Endodermal cell (in vitro differentiated cells): ENCODE measurements at places on chromosomes 5 and 9. TPM values are rescaled to one million over a fixed set of nuclear protein-coding genes. Genes with fewer than 3 reads are reported as not detected.

The LCN1 gene
- total RNA-seq: not detected in 2 replicates

DNA sequence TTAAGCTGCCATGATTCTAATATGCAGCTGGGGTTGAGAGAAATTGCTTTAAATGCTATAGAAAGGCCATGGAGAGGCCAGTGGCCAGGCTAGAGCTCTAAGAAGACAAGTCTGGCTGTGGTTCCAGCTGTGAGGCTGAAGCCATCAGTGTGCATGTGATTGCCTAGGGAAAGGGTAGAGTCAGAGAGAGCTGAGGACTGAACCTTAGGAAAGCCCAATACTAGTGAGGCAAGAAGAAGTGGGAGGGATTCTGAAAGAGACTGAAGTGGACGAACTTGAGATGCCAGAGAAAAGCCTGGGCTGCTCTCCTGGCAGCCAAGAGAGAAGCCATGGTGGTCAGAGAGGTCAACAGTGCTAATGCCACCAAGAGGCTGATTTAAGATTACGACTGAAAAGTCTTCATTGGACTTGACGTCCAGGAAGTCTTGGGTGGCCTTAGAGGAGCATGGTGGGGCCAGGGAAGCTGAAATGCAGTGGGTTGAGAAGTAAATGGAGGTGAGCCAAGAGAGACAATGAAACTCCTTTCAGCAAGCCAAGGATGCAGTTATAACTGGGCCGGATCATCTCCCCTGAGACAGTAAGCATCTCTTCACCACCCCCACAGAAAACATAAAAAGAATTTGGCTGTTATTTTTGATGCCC lies 133.2 kb downstream of the TMEM174 start:
- H3K27me3 ChIP-seq: peaks cover 100% of the 10 kb centered on the region
- no peak for DNase-seq
- H3K27ac ChIP-seq: no peak overlapping the region
- H3K36me3 ChIP-seq: no peaks in the 10 kb centered on the region
- H3K4me1 ChIP-seq: no peaks in the 10 kb centered on the region
- no peak overlapping the region for H3K4me3 ChIP-seq

GRCh38 chr5:53480416-53481158 lies at the start of gene FST:
TSS of gene FST (plus strand) at chr5:53480629. CDS start at chr5:53480792, 163 bp downstream.
- peaks cover 36% of the 10 kb centered on the region for H3K36me3 ChIP-seq
- H3K27ac ChIP-seq: peak within 1 kb of the TSS; percentile 97
- no peaks in the 10 kb centered on the region for H3K27me3 ChIP-seq
- H3K4me3 ChIP-seq: peak within 1 kb of the TSS; percentile 99
- DNase-seq: peak; percentile 83

The CDKN2B gene
- total RNA-seq: 4.5 and 7.0 TPM in 2 replicates

DNA sequence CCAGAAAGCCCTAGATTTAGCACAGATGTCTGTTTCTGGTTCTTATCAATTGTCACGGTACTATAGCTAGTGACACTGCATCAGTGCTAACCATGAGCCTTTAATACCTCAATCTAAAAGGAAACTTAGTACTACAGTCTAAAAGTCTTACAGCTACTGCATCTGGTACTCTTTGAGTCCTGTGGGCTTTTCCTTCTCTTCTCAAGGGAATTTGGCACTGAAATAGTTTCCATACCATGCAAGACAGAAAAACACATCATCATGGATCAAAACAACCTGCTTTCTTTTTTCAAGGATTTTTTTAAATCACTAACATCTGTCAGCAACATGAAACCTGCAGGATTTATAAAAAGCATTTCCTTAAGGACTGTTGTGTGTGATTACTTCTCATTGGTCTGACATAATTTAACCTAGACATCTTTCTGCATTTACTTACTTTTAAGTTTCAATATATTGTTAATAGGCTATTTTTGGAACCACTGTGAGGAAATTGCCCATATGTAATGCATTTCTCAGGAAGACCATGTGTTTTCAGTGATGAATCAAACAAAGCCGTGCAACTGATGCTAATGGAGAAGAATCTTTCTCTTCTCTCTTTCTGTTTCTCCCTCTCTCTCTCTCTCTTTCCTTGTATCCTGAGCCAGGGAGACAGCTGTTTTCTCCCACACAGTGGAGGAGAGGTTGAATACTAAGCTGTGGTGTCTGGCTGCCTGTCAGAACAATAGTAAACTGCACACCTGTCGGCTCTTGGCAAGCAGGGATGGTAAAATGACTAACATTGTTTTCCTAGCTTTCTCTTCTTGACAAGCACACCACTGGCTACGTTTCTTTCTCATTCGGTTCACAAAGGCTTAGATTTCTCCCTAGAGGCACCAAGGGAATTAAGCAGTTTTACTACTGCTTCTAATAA lies 273.4 kb downstream of the CSNK1G3 start:
- H3K36me3 ChIP-seq: no peaks in the 10 kb centered on the region
- no peak for DNase-seq
- H3K4me3 ChIP-seq: no peak overlapping the region
- peak overlapping the region; percentile 41 for H3K27ac ChIP-seq

DNA sequence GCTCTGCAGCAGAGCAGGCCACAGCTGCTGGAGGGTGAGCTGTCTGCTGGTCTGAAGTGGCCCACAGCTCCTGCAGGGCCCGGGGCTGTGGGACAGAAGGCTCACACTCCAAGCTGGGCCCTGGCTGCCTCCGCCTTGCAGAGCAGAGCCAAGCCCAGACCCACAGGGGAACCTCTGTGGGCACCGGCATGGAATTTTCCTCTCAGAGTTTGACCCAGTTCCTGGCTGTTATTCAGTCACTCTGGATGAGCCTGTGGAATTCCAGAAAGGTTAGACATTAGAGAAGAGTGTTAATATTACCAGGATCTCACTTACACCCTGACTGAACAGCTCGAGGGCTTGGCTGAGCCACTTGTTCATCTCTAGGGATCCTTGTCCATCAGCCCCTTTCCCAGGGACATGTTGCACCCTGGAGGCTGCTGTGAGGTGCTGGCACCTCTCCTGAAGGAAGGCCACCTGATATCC lies 17.5 kb downstream of the IL9 start:
- no peak for DNase-seq
- H3K4me1 ChIP-seq: peaks cover 17% of the 10 kb centered on the region
- H3K27ac ChIP-seq: no peak overlapping the region
- H3K4me3 ChIP-seq: no peak overlapping the region
- no peaks in the 10 kb centered on the region for H3K27me3 ChIP-seq

DNA sequence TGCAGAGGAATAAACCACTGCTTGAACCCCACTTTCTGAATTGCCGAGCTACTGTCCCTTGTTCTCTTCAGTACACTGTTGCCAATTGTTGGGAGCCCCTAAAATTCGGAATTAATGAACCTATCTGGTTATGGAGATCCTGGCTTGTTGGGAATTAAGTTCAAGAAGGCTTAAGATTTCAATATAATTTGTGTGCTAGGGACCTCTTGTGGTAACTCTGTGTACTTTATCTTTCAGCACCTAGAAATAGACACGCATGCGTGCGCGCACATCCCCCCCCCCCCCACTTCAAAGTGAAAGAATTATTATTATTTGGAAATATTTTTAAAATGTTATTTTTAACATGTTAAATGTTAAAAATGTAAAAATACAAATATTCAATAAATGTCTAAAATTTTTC lies 53.3 kb upstream of the FAM169A start:
- no peak overlapping the region for H3K27ac ChIP-seq
- H3K4me3 ChIP-seq: no peak overlapping the region
- H3K4me1 ChIP-seq: no peaks in the 10 kb centered on the region
- no peaks in the 10 kb centered on the region for H3K27me3 ChIP-seq
- peak; percentile 55 for DNase-seq
- H3K36me3 ChIP-seq: no peaks in the 10 kb centered on the region

The ESM1 gene
- total RNA-seq: not detected in 3 replicates

GRCh38 chr9:20788526-20789451 lies 104.7 kb downstream of the FOCAD start:
- no peak for DNase-seq
- H3K4me1 ChIP-seq: peaks cover 13% of the 10 kb centered on the region
- no peak overlapping the region for H3K4me3 ChIP-seq
- no peaks in the 10 kb centered on the region for H3K27me3 ChIP-seq

The KIF2A gene
- total RNA-seq: 54.8 to 74.6 TPM (median 73.5 TPM) in 3 replicates

DNA sequence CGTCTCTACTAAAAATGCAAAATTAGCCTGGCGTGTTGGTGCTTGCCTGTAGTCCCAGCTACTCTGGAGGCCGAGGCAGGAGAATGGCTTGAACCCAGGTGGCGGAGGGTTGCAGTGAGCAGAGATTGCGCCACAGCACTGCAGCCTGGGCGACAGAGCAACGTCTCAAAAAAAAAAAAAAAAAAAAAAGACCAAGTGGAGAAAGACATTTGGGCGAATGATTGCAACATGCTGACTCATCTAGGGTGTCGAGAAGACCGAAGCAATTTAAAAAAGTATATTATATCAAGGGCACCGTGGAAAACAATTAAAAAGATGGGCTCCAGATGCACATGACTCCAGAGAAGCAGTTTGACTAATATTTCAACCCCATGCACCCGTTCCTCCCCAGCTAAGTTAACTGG lies 9.2 kb downstream of the KLF4 start:
- H3K27ac ChIP-seq: no peak overlapping the region
- no peaks in the 10 kb centered on the region for H3K36me3 ChIP-seq
- no peak overlapping the region for H3K4me3 ChIP-seq
- no peaks in the 10 kb centered on the region for H3K4me1 ChIP-seq
- peaks cover 6% of the 10 kb centered on the region for H3K27me3 ChIP-seq
- DNase-seq: no peak

The PCDHB2 gene
- 28.4 to 32.9 TPM (median 32.1 TPM) in 3 replicates for total RNA-seq
